Activated CD4-positive, alpha-beta T cell treated with anti-CD3 and anti-CD28 coated beads, Interleukin-10, Interleukin-2, amounts not matched to agents 100 ng/mL and 50 ng/mL, durations not matched to agents 16 hours and 8 hours (primary cell): ENCODE measurements at places on chromosomes 7 and 10.
A peak's percentile ranks its signal among the peaks of the same experiment; 100 is the strongest.

DNA sequence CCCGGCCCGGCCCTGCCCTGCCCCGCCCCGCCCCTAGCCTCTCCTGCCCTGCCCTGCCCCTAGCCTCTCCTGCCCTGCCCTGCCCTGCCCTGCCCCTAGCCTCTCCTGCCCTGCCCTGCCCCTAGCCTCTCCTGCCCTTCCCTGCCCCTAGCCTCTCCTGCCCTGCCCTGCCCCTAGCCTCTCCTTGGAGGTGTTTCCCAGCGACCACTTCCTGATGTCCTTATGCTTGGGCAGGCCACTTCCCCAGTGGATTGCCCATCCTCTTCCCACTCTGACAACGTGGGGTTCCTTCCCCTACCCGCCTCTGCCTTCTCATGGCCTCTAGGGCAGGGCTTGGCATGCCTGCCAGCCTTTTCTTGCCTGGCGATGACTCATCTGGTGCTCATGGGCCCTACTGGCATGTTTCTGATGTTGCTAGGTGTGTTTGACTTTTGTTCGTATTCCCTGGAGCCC lies 21.2 kb downstream of the PRXL2A start:
- DNase-seq: peak; percentile 12

GRCh38 chr7:73707045-73707631 lies 12.3 kb downstream of the STX1A start:
- peak; percentile 47 for DNase-seq

- DNase-seq: no peak
These were observed 341.7 kb downstream of the DNAJB6 start for GRCh38 chr7:157678501-157678900.

DNA sequence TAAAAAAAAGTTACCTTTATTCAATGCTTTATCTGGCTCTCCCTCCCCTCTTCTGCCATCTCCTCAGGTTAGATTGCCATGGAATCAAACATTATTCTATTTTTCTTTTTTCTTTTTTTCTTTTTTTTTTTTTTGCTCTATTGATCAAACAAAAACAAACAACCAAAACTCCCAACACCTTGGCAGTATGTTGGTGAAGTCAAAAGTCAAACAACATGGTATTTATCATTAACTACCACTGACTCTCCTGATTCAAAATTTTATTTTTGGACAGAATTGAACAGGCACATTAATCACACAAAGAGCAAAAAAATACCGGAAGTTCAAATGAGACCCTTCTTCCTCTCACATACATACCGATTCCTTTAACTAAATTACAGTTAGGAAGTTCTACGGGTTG lies 6.4 kb downstream of the PON1 start:
- no peak for DNase-seq

DNA sequence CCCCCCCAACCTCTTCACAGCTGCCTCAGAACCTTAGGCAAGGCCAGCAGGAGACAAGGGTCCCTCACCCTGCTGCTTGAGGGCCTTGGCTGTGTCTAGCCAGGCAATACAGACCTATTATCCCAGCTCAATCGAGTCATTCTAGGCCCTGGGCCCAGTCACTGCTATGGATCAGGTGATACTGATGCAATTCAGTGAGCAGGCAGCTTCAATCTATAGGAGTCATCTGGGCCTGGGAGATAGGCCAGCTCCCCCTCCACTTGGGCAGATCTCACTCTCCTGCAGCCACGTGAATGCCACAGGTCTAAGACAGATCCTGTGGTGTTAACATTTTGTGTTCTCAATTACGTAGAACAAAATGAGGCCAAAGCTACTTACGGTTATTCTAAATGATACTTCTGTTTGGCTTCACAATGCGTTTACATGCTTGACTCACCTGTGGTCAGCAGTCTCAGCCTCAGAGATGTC lies 68.0 kb upstream of the LRRC4 start:
- peak; percentile 18 for DNase-seq

DNA sequence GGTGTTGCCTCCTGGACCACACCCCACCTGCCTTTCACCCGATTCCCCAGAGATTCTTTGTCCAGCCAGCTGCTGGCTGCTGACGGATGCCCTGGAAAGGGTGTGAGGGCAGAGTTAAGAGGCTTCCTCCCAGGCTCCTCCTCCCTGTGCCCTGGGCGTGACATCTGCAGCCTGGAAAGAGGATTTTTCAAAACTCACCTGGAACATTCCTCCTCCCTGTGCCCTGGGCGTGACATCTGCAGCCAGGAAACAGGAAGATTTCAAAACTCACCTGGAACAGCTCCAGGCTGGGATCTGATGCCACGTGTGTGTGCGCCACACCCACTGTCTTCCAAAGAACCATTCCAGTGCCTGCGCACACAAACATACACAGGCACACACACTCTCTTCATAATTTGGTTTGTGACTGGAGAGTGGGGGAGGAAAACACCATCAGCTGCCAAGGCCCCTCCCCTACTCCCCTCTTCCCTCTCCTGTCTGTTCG lies 5.2 kb downstream of the MARVELD1 start:
- DNase-seq: no peak

DNA sequence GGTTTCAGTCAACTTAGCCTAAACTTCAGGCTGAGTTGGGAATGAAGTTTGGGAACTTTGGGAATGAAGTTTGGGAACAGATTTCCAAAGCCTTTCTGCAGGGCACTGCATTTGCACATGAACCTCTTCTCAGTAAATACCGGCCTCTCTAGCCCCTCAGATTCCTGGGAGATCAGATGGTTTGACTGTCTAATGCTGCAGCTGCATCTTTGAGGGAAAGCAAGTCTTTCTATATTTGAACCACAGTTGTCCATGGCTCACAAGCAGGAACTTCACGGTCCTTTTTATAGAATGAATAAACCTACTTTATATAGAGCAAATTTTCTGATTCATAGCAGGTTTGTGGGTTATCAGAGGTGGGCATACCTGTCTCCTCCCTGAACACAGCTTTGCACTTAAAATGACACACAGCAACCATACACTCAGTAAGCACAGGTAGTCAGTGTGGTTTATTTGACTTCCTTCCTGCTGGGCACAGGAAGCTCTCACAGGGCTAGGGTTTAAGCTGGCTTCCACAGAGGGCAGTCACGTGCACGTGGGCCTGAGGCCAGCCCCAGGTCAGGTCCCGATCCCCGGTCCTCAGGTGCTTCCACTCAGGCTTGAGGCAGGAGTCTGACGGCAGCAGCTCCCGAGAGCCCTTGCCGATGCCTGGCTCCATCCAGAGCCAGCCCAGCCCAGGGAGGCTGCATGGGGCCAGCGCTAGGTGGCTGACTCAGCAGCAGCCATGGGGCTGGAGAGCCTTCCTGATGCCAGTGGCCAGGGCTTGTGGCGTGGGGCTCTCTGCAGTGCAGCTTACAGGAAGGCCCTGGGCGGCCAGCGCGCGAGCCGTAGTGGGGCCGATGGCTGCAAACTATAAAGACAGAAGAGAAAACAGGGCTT lies 12.8 kb upstream of the MMP21 start:
- DNase-seq: peak; percentile 20

- DNase-seq: no peak
These were observed 196.4 kb downstream of the USP6NL start for GRCh38 chr10:11415095-11415494.
